ENCODE measurements at places on chromosomes 2 and 18. TPM values are rescaled to one million over a fixed set of nuclear protein-coding genes. Genes with fewer than 3 reads are reported as not detected.

ZNF521 gene
- 41.5 TPM for total RNA-seq

DNA sequence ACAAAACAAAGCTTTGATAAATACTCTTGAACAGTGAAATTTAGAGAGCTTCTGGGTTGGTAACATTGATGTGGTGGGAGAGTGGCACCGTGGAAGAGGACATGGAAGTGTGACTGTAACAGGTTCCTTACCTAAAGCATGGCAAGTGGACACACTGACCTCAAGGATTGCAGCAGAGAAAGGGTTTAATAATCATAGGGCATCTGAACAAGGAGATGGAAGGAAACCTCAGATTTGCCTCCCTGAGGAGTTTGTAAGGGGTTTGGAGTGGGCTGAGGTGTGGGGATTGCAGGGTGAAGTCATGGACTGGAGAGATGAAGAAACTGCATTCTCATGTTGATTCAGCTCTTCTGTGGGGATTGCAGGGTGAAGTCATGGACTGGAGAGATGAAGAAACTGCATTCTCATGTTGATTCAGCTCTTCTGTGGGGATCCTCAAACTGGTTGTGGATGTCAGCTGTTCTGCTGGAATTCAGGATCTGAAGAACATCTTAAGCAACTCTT lies 83.8 kb upstream of the TLK1 start:
- no peak overlapping the region for H3K4me3 ChIP-seq
- no peaks in the 10 kb centered on the region for H3K27me3 ChIP-seq
- no peak for DNase-seq
- H3K4me1 ChIP-seq: no peaks in the 10 kb centered on the region
- no peaks in the 10 kb centered on the region for H3K36me3 ChIP-seq
- H3K27ac ChIP-seq: no peak overlapping the region

- no peaks in the 10 kb centered on the region for H3K4me1 ChIP-seq
- no peak overlapping the region for H3K4me3 ChIP-seq
- H3K36me3 ChIP-seq: no peaks in the 10 kb centered on the region
- H3K27me3 ChIP-seq: no peaks in the 10 kb centered on the region
Observed at GRCh38 chr2:30649278-30649677, 158.0 kb downstream of the CAPN13 start.

LNPK gene
- 19.7 TPM for total RNA-seq

GRCh38 chr18:66566616-66567015 lies 37.3 kb downstream of the CDH19 start:
- no peak for DNase-seq
- H3K27ac ChIP-seq: no peak overlapping the region
- no peaks in the 10 kb centered on the region for H3K36me3 ChIP-seq
- H3K4me1 ChIP-seq: no peaks in the 10 kb centered on the region
- H3K27me3 ChIP-seq: no peaks in the 10 kb centered on the region

DNA sequence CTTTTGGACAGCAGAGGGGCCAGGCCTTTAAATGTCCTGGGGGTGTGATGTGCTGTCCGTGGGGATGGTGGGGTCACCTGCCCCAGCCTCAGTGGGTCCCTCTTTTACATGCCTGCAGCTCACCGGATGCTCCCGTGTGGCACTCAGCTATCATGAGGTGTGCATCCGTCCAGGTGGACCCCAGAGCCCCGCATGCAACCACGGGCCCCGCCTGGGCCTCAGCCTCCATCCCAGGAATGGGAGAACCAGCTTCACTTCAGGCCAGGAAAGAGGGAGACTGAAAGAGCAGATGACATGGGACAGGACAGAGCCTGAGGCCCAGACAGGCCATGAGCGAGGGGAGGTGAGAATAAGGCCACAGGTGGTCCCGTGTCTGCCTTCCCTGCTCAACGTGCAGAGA lies 37.5 kb downstream of the RAMP1 start:
- H3K27me3 ChIP-seq: no peaks in the 10 kb centered on the region
- no peaks in the 10 kb centered on the region for H3K36me3 ChIP-seq
- no peak overlapping the region for H3K4me3 ChIP-seq
- DNase-seq: no peak
- peaks cover 8% of the 10 kb centered on the region for H3K4me1 ChIP-seq

DNA sequence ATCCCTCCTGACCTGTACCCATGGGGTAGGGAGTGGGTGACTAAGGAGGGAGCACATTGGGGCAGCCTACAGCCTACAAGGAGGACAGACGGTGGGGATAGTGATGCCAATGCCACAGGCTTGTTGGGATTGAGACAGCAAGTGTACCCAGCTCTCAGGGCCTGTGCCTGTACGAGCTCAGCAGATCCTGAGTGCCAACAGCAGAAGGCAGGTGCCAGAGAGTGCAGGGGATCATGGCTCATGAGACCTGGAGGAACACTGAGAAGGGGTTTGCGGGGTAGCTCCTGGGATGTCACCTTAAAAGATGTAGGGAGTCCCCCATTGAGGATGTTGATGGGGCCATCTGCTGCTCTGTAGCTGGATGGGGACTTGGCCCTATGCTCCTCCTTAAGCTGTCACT lies 10.3 kb upstream of the SNED1 start:
- H3K4me1 ChIP-seq: peaks cover 35% of the 10 kb centered on the region
- H3K27ac ChIP-seq: peak overlapping the region; percentile 69
- no peaks in the 10 kb centered on the region for H3K27me3 ChIP-seq

GPR155 gene
- 4.5 TPM for total RNA-seq

GRCh38 chr2:237547841-237548416 lies 18.4 kb upstream of the PRLH start:
- H3K27me3 ChIP-seq: no peaks in the 10 kb centered on the region
- DNase-seq: no peak
- H3K4me3 ChIP-seq: no peak overlapping the region
- H3K4me1 ChIP-seq: no peaks in the 10 kb centered on the region
- peaks cover under 1% of the 10 kb centered on the region for H3K36me3 ChIP-seq

HAAO gene
- 10.3 TPM for total RNA-seq

PFN4 gene
- 16.9 TPM for total RNA-seq

OLA1 gene
- total RNA-seq: 43.9 TPM

DNA sequence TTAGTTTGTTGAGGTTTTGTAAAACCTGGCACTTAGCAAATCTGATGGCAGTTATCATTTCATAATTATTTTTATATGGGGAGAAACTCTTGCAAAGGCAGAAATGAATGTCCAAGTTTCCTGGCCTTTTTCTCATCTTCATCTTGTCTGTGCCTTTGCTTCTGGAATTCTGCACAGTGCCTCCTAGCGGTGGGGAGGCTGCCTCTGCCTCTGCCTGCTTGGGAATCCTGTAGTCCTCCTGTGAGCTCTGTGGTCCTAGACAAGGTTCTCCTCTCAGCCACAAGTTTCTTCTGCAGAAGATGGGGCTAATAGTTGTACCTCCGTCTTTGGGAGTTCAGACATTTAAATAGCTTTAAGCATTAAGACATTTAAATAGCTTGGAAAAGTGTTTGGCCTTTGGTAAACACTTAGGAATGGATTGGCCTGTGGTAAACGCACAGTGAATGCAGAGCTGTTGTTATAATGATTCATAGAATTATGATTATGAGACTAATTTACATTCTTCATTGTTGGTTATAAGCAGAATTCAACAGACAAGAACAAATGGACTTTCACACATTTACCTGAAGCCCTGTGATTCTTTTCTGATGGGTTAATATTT lies 101.2 kb downstream of the ZNF236 start:
- no peak overlapping the region for H3K27ac ChIP-seq
- no peaks in the 10 kb centered on the region for H3K4me1 ChIP-seq
- no peaks in the 10 kb centered on the region for H3K27me3 ChIP-seq

- peaks cover 7% of the 10 kb centered on the region for H3K4me1 ChIP-seq
- no peaks in the 10 kb centered on the region for H3K27me3 ChIP-seq
- peak overlapping the region; percentile 21 for H3K27ac ChIP-seq
- no peak overlapping the region for H3K4me3 ChIP-seq
Observed at GRCh38 chr2:9809448-9810088, 33.7 kb upstream of the TAF1B start.

SPDYA gene
- total RNA-seq: 0.73 TPM

DNA sequence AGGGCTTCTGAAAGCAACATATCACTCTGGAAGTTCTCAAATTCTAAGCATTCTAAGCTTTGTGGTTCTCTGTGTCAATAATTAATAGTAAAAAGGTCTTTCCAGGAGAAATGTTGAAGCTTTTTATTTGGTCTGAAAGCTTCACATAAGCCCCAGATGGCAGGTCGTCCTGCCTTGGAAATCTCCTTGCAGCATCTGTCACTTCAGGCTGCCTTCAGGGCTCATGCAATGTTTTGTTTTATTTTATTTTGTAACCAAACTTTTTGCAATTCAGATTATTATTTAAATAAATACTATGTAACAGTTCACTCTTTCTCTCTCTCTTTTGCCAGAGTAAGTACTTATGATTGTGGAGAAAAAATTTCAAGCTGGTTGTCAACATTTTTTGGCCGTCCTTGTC lies 46.7 kb upstream of the FHOD3 start:
- H3K36me3 ChIP-seq: no peaks in the 10 kb centered on the region
- H3K4me1 ChIP-seq: no peaks in the 10 kb centered on the region
- H3K27ac ChIP-seq: no peak overlapping the region
- no peak for DNase-seq
- H3K27me3 ChIP-seq: no peaks in the 10 kb centered on the region
- no peak overlapping the region for H3K4me3 ChIP-seq

ARHGAP28 gene
- total RNA-seq: 22.6 TPM

ABCB11 gene
- total RNA-seq: not detected

GRCh38 chr2:211435331-211435730 lies 878.9 kb downstream of the CPS1 start:
- no peaks in the 10 kb centered on the region for H3K27me3 ChIP-seq
- H3K4me1 ChIP-seq: no peaks in the 10 kb centered on the region
- no peak overlapping the region for H3K4me3 ChIP-seq
- DNase-seq: no peak
- no peak overlapping the region for H3K27ac ChIP-seq

GRCh38 chr18:46320928-46321711 lies 216.9 kb downstream of the HAUS1 start:
- no peak for DNase-seq
- no peaks in the 10 kb centered on the region for H3K36me3 ChIP-seq
- H3K4me1 ChIP-seq: no peaks in the 10 kb centered on the region
- no peak overlapping the region for H3K27ac ChIP-seq
- H3K27me3 ChIP-seq: no peaks in the 10 kb centered on the region

- no peak for DNase-seq
- H3K4me3 ChIP-seq: no peak overlapping the region
- H3K27me3 ChIP-seq: no peaks in the 10 kb centered on the region
- H3K4me1 ChIP-seq: no peaks in the 10 kb centered on the region
Observed at GRCh38 chr2:180016937-180017336, 9.8 kb upstream of the CWC22 start.

DNA sequence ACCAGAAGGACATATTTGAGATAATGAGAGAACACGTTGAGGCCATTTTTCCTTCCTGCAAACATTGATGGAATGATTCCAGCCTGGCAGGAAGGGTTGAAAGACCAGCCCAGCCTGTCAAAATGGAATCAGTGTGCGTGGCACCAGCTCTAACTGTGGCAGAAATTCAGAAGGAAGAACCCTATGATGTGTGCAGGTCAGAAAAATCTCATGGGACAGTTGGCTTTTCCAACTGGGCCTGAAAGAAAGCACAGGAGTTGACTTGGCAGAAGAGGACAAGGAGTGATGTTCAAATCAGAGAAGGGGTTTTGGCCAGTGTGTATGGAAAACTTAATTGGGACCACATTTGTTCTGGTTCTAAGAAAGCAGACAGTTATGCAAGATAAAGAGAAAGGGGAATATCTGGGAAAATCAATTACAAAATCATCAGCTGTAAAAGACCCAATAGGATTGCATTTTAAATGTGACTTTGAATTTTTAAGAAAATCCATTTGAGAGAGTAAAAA lies 192.8 kb upstream of the PID1 start:
- no peak for DNase-seq
- no peaks in the 10 kb centered on the region for H3K4me1 ChIP-seq
- H3K27ac ChIP-seq: no peak overlapping the region
- no peaks in the 10 kb centered on the region for H3K36me3 ChIP-seq
- no peak overlapping the region for H3K4me3 ChIP-seq

DNA sequence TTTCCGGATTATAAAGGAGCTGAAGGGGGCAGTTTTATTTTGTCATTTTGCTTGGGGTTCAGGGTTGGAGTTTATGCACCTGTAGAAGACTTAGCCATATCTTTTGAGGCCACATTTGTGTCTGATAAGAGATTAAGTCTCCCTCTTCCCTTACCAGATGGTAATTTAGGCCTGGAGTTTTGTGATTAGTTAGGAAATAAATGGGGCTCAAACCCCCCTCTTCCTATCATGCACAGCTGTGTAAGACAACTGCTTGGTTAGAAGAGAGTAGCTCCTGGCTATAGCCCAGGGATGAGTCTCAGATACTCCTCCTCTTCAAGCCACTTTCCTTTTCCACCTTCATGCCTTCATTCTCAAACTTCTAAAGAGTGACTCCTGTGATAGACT lies 802 bp upstream of the SAP130 start:
- peak overlapping the region; percentile 98 for H3K4me3 ChIP-seq
- H3K27me3 ChIP-seq: no peaks in the 10 kb centered on the region
- H3K36me3 ChIP-seq: no peaks in the 10 kb centered on the region
- DNase-seq: no peak
- peak overlapping the region; percentile 99 for H3K27ac ChIP-seq

REG1B gene
- not detected for total RNA-seq

DNA sequence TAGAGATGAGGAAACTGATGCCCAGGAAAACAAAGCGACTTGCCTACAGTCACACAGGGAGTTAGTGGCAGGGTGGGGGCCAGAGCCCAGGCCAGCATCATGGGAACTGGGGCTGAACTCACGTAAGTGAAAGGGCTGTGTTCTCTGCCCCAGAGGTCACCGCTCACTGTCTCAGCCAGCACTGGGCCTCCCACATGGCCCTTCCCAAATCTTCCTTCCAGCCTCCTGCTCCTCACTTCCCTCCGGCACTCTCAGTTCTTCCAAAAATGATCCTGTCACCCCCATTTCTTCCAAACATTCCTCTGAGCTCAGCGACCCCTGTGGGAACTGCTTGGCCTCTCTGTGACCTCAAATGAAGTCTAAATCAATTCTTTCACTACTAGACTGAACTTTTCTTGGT lies 90.5 kb upstream of the TMEM247 start:
- no peaks in the 10 kb centered on the region for H3K36me3 ChIP-seq
- H3K4me1 ChIP-seq: no peaks in the 10 kb centered on the region
- H3K27me3 ChIP-seq: no peaks in the 10 kb centered on the region
- H3K27ac ChIP-seq: no peak overlapping the region
- DNase-seq: no peak
- H3K4me3 ChIP-seq: no peak overlapping the region

GRCh38 chr2:43412114-43412753 lies 183.6 kb downstream of the THADA start:
- H3K4me1 ChIP-seq: peaks cover 14% of the 10 kb centered on the region
- no peak for DNase-seq
- H3K36me3 ChIP-seq: no peaks in the 10 kb centered on the region
- no peak overlapping the region for H3K27ac ChIP-seq
